Activated CD4-positive, alpha-beta T cell treated with anti-CD3 and anti-CD28 coated beads, Interleukin-2, Interleukin-4, amounts not matched to agents 100 ng/mL and 50 ng/mL, durations not matched to agents 16 hours and 8 hours (primary cell): ENCODE measurements at places on chromosomes 11 and 22.

GRCh38 chr22:49886346-49887063 is 31.7 kb downstream of the ALG12 start:
- no peak for DNase-seq

- no peak for DNase-seq
Observed at GRCh38 chr11:33790040-33790439, 15.7 kb upstream of the FBXO3 start.

DNA sequence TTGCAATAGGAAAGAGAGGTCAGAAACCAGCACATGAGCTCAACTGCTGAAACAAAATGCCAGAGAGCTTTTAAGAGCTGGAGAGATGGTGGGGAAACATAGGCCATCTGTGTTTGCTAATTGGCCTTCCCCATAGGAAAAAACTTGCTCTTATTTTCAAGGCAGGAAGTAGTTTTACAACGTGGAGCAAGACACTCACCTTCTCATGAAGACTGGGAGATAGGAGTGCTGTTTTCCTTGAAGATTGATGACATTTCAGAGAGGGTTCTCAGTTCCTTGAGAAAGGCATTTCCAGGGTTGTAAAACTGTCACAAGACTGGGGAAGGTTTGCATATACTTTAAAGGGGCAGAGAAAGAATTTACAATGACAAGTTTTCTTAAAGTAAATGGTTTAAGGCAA is 586.3 kb upstream of the RAG2 start:
- DNase-seq, result no peak

GRCh38 chr22:37509059-37509860 is 10.0 kb downstream of the CARD10 start:
- no peak for DNase-seq

GRCh38 chr11:67644042-67644441 is 4.5 kb upstream of the TBX10 start:
- DNase-seq, result no peak

GRCh38 chr11:125626288-125626950 is 1.5 kb downstream of the CHEK1 start:
- peak; percentile 27 for DNase-seq

DNA sequence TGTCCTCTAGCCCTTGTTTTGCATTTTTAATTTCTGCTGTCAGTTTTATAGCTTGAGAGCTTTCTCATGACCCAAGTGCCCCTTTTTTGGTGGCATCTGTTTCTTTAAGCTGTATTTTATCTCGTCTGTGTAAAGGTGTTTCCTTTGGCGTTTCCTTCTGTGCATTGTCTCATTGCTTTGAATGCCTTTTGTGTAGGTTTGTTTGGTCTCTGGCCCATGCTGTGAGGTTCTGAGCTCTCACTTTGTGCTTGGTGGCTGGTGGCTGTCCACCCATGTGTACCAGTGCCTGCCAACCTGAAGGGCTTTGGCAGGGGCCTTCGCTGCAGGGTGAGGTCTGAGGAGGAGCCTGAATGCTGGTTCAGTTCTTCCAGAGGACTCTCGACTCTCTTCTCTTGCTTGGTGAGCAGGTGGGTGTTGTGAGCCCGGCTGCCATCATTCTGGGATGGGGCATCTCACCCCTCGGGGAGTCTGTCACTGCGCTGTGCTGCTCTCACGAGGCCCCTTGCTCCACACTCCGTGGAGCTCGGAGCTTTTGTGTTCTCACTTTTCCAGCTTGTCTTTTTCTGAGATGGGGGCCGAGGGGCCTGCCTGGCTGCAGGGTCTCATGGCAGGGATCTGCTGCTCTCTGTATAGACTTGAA is 14.9 kb downstream of the AP2A2 start:
- no peak for DNase-seq

DNA sequence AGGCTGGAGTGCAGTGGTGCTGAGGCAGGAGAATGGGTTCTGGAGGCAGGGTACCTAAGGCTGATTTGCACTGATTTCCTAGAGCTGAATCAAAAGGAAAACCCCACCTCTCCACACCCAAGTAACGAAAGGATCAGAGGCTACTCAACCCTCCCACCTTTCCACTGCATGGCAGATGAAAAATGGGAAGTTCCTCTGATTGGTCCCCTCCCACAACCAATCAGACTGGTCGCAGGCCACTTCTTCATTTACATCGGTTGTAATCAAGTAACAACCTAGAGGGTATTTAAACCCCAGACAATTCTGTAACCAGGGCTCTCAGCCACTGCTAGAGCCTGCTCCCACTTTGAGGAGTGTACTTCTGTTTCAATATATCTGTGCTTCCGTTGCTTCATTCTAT is 18.6 kb upstream of the PARVB start:
- DNase-seq, result no peak

DNA sequence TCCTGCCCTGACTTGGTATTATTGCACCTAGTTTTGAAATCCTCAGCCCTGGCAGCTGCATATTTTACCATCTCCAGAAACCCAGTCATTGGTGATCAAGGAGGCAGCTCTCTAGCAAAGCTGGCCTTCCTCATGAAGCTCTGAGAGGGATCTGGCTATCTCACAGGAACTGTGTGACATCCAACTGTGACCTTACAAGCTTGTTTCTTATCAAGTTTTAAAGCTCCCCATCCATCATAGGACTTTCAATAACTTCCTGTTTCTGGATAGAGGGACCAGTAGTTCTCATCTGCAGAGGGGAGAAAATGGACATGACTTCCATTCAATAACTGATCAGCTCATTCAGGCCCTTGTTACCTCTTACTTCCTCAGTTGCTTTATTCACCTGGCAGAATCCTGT is 18.2 kb downstream of the CALCA start:
- DNase-seq, result no peak

DNA sequence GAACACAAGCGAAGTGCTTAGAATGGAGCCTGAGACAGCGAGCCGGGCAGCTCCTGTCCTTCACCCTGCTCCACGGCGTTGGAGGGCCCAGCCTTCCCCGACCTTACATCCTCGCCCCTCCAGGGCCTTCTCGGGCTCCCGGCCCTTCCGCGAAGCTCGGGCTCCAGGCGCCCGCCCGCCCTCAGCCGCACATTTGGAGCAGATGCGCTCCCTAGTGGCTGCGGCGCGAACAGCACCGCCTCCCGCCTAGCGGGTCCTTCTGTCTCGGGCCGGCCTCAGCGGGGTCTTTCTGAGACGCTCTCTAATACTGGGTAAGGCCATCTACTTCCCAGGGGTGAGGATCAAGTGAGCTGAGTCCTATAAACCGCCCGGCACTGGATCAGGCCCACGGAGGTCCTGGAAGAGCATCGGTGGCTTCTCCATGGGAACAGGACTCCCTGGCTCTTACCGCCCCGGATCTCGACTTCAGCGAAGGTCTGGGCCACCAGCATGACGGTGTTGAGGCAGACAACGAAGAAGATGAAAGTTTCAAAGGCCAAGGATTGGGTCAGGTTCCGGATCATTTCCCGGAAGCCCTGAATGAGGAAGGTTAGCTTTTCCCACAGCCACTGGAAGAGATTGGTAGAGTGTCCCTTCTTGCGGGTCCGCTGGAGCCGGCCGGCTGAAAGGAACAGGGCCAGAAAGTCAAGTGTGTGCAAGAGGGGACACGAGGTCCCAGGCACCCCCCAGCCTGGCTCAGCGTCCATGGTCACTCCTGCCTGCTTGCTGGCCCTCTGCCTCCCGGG is 3.7 kb downstream of the CATSPER1 start:
- DNase-seq, result peak; percentile 75

DNA sequence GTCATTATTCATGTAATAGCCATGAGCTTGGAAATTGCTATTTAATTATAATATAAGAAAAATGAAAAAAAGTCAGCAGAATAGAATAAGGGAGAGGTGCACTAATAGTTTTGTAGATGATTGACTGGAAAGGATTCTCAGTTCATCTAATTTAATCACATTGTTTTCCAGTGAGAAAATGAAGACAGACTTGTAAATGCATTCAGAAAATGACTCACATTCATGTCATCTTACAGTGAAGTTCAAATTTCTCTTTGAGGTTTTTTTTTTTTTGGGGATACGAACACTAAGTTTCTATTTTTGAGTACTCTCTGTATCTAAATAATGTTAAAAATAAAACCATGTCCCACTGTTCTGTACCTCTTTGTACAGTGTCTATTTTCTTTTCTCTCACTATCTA is 18.5 kb upstream of the OR4A16 start:
- DNase-seq, result no peak

GRCh38 chr11:13140028-13140870 is 131.1 kb downstream of the RASSF10 start:
- DNase-seq, result no peak

- DNase-seq, result peak; percentile 17
Observed at GRCh38 chr22:30890686-30891442, 77.7 kb downstream of the MORC2 start.

DNA sequence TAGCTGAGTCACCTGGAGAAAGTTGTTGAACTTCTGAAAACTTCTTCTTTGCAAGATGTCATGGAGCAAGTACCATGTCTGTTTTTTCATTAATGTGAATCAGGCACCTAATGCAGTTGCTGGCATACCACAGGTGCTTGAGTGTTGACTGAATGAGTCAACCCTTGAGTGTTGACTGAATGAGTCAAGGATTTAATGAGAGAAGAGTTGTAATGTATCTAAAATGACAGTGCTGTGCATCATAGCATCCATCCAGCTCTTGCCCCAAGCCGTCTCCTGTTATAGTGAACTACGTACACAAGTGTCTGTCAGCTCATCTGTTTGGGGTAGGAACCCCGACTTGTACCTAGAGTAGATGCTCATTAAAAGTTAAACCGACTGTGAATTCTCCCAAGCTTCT is 93.1 kb downstream of the CWC15 start:
- no peak for DNase-seq

DNA sequence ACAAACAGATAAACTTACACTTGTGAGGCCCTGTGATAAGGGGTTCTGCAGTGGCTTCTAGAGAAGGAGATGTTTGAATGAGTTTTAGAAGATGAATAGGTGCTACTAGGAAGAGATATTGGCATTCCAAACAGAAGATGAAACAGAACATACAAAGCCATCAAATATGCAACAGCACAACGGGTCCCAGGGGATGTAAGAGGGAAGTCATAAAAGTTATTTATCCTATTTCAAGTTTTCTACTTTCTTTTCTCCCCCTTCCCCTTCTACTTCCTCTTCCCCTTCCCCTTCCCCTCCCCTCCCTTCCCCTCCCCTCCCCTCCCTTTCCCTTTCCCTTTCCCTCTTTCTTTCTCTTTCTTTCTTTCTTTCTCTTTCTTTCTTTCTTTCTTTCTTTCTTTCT is 94.9 kb upstream of the CADM1 start:
- no peak for DNase-seq
